ENCODE measurements at places on chromosomes 13 and 19.

GRCh38 chr19:6279620-6279930, 200 bp downstream of the MLLT1 start:
- no peak for DNase-seq

DNA sequence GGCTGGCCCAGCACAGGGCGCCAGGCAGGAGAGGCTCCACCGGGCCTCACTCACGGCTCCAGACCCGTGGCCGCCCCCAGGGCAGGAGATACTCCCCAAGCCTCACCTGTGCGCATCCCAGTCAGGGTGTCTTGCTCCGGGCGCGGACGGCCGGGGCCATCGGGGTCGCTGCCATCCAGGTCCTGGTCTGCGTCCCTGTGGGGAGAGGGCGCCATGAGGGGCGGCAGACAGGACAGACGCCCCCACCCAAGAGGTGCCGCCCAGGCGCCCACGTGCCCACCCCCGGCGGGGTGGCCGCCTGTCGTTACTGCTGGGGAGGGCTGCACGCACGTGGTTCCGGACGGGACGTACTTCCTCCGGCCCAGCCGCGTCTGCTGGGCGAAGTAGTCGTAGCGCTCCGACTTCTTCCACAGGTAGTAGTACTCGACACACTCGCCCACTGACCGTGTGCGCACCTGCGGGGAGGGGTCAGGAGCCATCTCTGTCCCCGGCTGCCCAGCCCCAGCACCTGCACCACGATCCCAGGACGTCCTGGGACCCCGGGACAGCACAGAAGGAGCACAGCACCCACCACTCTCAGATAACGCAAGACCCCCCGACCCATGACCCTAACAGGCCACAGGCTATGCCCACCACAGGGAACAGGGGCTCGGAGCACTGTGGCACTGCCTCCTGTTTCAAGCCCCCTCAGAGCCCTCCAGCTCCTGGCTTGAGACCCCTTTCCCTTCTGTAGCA, 17.4 kb upstream of the PLPP2 start:
- no peak for DNase-seq

GRCh38 chr13:110416131-110417025, 109.3 kb downstream of the COL4A2 start:
- no peak for DNase-seq

DNA sequence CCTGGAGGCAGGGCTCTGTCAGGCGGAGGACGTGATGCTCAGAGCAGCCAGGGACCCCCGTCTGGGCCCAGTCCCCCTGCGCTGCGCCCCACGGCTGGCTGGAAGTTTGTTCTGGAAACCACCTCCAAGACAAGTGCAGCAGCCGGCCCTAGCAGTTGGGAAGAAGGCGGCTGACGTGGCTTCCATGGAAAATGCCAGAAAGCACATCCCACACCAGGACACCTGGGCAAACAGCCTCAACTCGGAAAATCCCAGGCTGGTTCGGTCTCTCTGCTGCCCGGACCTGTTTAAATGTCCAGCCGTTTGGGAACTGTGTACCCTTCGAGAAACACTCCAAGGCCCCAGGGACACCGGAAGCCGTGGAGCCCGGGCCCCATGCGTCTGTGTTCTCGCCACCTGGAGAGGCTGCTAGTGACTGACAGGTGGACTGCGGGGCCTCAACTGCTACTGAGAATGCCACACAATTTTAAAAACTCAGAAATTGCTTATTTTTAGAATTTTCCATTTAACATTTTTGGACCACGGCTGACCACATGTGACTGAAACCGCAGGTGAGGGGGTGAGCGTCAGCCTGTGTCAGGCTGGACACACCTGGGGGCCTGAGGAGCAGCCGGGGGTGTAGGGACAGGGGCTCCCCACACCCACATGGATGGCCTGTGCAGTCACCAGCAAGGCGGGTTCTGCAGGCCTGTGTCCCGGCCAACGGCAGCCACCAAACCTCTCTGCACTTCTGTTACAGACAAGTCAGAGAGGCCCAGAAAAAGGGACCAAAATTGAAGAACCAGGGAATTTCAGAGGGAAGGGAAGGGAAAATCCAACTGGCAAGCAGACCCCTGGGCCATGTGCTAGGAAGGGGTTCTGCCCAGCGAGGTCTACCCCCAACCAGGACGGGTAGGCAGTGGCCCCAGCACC, 31.7 kb downstream of the RASA3 start:
- no peak for DNase-seq

- DNase-seq: no peak
Observed at GRCh38 chr13:45209229-45209628, 8.4 kb upstream of the KCTD4 start.

GRCh38 chr19:38850976-38851621, 1.3 kb upstream of the HNRNPL start:
- no peak for DNase-seq

DNA sequence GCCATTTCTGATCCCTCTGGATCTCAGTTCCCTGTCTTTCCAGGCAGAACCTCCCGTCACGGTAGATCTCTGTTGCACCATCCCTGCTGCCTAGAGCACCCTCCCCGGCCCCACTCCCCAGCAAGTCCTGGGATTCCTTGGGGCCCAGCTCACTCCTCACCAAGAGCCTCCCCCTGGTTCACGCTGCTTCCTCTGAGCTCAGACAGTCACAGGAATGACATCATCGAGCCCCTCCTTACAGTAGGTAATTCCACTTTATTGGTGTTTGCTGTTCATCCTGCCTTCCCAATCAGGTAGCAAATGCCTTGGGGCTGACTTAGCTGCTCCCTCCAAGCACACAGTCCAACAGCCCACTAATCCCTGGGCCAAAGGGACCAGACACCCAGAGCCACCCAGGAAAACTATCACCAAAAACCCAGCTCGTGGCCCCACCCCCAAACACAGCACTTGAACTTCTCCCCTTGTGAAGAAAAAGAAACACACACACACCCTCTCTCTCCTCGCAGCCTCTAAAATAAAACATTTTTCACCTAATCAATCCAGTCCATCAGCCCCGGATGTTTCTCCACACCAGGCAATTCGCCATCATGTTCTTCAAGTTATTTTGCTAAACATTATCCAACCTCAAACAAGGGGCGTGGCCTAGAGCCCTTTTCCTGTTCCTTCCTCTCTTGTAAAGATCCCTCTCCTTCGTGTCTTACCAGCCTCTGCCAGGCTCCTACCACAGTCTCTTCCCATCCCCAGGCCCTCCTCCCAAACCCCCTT, 2.5 kb downstream of the NAPA start:
- no peak for DNase-seq
